ENCODE measurements at places on chromosomes 3 and 15. TPM values are rescaled to one million over a fixed set of nuclear protein-coding genes. Genes with fewer than 3 reads are reported as not detected.

- DNase-seq, result peak; percentile 21
These were observed 26.1 kb upstream of the NECTIN3 start for GRCh38 chr3:111045564-111045963.

- no peak for DNase-seq
These were observed 152.0 kb downstream of the WNT7A start for GRCh38 chr3:13727890-13728289.

DNA sequence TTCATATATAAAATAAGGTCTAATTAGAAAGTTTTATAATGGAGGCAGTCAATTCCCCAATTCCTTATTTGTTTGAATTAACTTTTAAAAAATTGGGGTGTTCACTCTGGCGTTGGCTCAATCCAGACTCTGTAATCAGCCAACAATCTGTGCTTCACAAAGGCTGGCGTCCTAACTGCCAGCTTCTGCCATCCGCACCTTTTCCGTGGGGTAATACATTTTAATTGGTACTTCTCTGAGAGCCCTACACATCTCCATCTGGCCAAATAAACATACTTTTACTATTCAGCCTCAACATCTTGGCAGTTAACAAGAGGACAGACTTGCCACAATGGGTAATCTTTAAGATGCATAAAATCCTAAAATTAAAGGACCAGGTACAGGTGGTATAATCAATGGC, 125.2 kb upstream of the CCNL1 start:
- no peak for DNase-seq

DNA sequence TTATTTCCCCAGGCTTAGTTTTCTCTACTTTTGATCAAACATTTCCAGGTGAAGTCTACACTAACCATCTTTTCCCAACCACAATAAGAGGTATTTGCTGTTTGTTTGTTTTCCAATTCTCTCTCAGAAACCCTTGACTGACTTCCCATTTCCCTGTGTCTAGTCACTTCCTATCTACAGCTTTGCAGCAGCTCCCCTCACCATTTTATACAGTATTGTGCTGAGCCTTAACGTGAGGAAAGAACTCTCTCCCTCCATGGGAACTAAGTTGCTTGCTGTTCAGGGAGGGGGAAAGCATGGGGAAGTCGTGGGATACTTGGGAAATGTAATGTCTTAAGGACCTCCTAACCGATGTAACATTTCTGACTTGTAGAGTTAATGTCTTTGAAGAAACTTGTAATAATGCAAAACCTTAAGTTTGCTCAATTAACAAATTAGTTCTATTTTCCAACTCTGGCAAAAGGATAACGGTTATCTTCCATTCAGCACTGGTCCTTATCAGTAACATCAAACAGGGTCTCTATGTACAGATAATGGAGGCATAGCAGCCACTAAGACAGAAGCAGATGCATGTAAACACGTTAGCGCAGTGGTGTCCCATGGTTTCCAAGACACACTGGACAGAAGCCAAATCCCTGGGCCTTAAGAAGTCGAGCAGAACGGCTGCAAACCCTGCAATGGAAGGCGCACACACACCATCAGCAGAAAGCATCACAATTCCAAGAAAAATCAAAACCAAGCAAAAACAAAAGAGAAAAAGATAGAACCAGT, 39.7 kb downstream of the NPTN start:
- peak; percentile 14 for DNase-seq

RTP1 gene
- not detected for total RNA-seq

PRSS50 gene
- total RNA-seq, result not detected

Data from astrocyte (in vitro differentiated cells and primary cell).